ENCODE measurements at places on chromosomes 1 and 21.

DNA sequence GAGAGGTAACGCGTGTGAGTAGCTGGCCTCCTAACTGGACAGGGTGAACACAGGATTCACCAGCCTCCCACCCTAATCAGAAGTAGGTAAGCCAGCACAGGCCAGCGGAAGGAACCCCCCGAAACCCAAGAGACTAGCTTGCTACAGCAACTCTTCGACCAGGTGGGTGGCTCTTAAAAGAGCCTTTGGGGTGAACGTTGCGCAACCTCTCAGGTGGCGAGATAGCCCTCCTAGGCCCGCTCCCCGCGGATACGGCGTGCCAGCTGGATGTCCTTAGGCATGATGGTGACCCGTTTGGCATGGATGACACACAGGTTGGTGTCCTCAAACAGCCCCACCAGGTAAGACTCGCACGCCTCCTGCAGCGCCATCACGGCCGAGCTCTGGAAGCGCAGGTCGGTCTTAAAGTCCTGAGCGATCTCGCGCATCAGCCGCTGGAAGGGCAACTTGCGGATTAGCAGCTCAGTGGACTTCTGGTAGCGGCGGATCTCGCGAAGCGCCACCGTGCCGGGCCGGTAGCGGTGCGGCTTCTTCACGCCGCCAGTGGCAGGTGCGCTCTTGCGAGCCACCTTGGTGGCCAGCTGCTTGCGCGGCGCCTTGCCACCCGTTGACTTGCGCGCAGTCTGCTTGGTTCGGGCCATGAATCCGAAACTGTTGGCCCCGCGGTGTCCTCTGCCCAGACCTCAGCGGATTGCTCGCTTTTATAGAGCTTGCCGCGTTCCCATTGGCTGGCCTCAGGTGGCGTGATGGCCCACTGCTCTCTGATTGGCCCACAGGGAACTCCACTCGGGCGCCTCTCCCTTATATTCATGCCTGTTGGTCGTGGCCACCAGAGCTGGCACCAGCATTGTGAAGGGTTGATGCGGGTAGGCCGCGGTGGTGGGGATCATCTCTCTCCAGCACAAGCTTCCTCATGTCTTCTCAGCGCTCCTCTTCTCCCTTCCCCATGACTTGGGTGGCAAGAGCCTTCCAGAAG is 8.3 kb upstream of the TRIM17 start:
- no peak for DNase-seq

- no peak for DNase-seq
Observed at GRCh38 chr1:193301746-193302145, 115.3 kb upstream of the B3GALT2 start.

DNA sequence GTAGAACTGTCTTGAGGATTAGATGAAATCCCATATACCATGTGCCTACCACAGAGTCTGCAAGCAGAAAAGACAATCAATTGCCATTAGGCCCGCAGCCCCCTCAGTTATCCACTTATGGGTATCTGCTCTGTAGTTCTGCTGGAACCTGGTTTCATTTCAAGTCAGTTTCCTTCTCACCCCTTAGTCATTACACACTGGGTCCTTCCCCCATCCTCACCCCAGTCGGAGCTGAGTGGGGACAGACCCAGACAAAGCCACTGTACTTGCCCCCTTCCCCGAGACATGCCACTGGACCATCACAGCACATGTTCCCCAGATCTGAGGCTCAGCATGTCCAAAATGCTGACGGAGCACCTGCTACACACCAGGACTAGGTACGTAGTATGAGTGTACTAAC is 21.2 kb downstream of the PGLYRP3 start:
- DNase-seq, result no peak

DNA sequence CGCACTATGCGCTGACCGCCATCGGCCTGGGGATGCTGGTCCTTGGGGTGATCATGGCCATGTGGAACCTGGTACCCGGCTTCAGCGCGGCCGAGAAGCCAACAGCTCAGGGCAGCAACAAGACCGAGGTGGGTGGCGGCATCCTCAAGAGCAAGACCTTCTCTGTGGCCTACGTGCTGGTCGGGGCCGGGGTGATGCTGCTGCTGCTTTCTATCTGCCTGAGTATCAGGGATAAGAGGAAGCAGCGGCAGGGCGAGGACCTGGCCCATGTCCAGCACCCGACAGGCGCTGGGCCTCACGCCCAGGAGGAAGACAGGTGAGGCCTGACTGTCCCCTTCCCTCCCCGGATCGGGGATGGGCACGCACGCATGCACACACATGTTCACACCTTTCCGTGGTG is 31.9 kb upstream of the FHAD1 start:
- DNase-seq, result no peak

DNA sequence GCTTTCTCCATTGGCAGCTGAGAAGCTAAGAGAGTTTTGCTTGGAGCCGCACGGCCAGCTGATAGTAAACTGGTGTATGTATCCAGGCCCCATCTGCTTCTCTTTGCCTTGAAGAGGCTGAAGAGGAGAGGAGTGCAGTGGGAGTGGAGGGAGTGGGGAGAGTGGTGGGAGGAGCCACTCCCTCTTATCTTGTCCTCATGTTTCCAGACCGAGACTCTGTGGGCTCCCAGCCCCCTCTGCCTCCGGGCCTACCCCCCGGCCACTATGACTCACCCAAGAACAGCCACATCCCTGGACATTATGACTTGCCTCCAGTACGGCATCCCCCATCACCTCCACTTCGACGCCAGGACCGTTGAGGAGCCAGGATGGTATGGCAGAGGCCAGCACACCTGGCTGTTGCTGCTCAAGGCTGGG is 6.0 kb upstream of the LRRC71 start:
- no peak for DNase-seq

DNA sequence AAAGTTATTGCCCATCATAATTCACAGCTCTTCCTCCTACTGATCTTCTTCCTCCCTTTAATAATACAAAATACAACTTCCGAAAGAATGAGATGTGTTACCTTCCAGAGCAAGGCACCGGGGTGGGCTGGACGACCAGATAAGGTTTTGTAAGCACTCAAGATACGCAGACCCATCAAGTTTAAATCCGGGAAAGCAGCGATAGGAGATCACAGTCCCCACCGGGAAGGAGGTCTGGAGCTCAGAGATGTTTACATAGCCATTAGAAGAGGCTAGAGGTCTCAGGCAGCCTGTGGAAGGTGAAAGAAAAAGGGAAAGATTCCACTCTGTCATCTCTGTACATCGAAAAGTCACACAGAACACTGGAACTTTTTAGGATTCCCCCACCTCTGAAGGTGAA is 99.4 kb downstream of the SUSD4 start:
- no peak for DNase-seq

- no peak for DNase-seq
Observed at GRCh38 chr1:15804060-15804459, 3.4 kb downstream of the UQCRHL start.

GRCh38 chr21:42818328-42818749 is 61.0 kb downstream of the WDR4 start:
- peak; percentile 63 for DNase-seq

DNA sequence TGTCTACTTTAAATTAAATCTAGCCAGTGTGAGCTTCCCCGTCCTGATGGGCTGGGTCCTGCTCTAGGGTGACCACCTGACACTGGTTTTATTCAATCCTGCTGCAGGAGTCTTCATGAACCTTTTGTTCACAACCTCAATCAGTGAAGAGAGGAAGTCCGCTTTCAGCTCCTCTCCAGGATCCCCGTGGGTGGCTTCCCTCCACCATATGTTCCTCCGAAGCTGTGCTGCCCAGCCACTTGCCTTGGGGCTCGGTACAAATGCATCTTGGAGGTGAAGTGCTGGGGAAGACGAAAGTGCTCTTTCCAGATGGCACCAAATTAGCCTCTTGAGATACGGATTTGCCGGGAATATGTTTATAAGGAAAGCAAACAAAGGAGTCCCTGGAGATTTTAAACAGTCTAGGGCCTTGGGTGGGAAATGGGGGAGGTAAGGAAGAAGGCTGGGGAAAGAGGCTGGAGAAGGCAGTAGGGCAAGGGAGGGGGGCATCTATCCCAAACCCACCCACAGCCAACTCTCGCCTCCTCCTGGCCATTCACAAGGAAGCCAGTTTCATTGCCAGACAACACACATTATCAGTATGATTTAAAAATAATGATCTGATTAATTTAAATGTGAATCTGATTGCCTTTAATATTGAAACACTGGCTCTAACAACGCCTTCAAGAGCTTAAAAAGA is 430.8 kb downstream of the DISC1 start:
- no peak for DNase-seq

DNA sequence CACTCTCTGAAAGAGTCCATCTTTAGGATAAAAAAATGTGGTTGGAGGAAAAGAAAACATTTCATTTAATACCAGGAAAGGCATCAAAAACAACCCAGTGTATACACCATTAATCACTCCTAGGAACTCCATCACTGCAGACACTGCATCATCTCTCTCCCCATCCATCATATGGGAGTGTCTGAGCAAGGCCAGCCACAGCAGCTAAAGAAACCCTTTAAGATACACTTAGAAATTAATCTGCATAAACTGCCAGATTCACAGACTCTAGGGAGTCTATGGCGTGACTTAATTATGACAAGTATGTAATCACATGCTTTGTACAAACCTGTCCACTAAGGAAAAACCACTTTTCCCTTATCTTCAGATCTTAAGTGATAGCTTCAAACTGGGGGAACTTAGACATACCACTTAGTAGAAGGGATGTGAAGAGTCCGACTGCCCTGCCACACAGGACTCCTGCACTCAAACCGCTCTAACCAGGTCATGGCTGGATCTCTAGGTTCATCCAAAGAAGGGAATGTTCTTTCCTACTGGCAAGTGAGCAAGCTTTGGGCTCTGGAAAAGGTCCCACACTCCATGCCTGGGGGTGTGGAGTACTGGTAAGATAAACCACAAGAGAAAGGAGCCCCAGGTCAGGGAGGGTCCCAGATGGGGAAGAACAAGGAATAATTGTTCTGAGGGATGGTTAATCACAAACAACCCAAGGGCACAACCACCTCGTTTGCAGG is 61.0 kb upstream of the C8B start:
- DNase-seq, result no peak

- DNase-seq, result no peak
Observed at GRCh38 chr1:185157599-185158412, 839 bp downstream of the SWT1 start.

DNA sequence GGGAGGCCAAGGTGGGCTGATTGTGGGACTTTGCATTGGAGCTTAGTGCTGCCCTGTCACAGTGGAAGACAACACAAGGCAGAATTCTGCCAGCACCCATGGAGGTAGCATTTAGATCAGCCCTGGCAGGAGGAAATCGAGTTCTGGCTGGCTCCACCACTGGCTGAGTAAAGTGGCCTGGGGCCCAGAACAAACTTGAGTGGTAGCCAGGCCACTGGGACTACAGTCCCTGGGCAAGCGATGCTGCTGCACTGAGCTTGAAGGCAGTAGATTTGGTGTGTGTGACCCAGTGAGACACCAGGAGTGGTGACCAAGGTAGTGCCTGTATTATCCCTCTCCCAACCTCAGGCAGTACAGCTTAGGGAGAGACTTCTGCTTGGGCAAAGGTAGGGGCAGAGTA is 22.5 kb upstream of the UHMK1 start:
- DNase-seq, result no peak

GRCh38 chr1:163657719-163658118 is 336.0 kb downstream of the NUF2 start:
- DNase-seq, result no peak

DNA sequence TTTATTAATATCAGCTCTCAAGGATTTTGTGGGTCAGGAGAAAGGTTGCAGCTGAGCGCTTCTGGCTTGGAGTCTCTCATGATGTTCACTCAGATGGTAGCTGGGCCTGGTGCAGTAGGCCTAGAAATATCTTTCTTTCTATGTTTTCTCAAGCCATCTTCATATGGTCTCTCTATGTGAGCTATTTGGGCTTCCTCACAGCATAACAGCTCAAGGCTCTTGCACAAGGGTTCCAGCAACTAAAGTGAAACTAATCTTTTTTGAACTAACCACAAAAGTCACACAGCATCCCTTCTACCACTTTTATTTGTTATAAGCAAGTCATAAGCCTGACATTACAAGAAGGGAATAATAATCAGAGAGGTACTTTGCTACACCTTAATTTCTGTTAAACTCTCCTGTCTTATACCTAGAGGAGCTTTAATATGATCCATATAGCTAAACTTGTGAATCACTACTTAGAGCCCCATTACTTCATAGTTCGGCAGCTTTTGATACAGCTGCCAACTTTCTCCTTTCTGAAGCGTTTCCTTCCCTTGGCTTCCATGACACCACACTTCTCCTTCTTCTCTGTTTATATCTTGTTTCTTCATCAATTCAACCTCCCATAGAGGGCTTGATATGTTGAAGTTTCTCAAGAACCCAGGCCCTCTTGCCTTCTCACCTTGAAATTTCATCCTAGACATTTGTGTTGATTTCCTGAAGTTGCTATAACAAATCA is 720.2 kb downstream of the LTN1 start:
- no peak for DNase-seq

DNA sequence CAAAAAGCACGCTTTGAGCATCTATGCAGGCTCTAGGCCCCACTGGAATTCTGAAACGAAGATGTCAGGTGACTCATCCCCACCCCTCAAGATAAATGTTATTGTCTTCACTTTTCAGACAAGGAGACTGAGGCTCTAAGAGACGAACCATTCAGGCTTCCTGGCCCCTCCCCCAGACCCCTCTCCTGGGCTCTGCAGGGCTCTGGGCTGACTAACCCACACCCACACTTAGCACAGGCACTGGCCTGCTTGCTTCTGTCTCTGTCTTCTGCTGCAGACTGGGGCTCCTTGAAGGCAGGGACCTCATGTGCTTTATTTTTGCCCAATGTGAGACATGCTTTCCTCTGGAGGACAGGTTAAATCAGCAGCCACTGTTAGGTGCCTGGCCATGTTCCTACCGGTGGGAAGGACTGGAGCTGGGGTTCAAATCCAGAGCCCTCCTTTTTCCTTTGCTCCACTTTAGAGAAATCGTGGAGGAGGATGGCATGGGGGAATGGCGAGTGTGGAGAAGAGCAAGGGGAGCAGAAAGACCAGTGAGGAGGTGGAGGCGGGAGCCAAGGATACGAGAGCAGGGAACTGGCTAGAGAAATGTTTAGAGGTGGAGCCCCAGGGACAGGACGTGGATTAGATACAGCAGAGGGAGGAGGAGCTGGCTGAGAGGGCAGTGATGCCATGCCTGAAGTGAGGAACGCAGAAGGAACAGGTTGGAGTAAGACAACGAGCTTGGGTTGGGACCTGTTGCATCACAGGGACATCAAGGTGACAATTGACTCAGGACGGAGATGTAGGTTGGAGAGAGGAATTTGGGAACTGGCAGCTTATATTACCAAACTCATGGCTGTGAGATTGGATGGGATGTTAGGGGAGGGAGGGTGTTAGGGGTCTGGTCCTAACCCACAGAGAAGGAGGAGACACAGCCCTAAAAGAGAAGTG is 1.7 kb downstream of the TMEM125 start:
- DNase-seq, result no peak

GRCh38 chr21:39461419-39461818 is 9.6 kb downstream of the SH3BGR start:
- DNase-seq, result no peak

GRCh38 chr1:82861749-82862148 is 1061.0 kb downstream of the ADGRL2 start:
- DNase-seq, result no peak

DNA sequence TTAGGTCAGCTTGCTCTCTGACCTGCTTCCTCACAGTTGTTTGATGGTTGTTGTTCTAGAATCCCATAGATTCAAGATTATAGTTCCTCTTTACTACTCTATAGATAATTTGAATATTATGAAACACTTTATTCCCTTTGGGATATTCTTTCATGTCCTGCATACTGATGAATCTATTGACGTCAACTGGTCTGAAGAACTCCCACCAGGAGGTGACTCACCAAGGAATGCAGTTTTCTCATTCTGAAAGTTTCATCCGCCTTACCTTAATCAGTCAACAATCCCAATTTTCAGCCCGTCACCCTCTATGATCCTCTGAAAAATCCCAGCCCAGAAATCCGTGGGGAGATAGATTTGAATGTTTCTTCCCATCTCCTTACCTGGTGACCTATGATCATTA is 834.1 kb upstream of the PRMT6 start:
- DNase-seq, result no peak

All from left cardiac atrium (tissue), 4 donors.